Stimulated activated CD4-positive, alpha-beta T cell treated with anti-CD3 and anti-CD28 coated beads, Interleukin-1b, Interleukin-23, amount 100 ng/mL, for 1 hour (primary cell): ENCODE measurements at places on chromosomes 7 and 10.

GRCh38 chr7:142556740-142557139, 192.5 kb upstream of the PRSS1 start:
- no peak for DNase-seq

GRCh38 chr7:8284606-8285005, 22.6 kb upstream of the ICA1 start:
- DNase-seq: no peak

DNA sequence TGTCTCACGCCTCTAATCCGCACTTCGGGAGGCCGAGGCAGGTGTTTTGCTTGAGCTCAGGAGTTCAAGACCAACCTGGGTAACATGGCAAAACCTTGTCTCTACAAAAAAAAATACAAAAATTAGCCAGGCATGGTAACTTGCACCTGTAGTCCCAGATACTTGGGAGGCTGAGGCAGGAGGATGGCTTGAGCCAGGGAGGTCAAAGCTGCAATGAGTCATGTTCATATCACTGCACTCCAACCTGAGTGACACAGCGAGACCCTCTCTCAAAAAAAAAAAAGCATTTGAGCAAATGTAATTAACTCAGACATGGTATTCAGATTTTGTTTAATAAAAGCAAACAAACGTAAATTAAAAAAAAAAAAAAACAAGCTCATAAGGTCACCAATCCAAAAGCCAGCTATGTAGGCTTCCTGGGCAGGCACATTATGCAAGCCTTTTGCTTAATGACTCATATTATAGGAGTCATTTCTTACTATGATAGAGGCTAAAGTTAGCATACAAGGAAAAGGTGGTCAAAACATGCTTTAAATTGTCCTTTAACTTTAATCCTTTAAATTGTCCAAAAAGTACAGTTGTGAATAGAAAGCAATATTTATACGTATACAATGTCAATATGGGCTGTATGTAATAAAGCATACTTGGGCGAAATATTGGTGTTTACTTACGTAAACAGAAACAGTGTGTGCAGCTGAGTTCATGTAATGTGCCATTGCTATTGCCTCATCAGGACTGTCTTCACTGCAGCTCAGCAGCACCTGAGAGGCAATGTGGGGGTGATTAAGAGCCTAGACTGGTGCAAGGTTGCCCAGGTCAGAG, 13.0 kb downstream of the AKR1D1 start:
- no peak for DNase-seq

DNA sequence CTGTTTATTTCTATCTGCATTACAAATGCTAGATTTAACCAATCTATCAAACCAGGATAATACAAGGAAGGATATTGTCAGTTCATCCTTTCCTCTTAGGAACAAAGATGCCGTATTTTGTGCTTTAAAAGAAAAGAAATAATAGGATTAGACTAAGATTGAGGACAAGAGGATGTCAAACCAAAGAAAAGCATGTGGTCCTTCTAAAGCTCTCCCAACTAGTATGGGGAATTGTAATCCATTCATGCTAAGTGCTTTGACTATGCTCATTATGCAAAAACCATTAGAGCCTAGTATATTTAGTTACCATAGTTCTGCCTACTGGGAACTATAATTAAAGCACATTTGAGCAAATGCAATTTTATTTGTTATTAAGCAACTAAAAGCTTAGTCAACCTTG, 280.2 kb downstream of the GRM8 start:
- no peak for DNase-seq

DNA sequence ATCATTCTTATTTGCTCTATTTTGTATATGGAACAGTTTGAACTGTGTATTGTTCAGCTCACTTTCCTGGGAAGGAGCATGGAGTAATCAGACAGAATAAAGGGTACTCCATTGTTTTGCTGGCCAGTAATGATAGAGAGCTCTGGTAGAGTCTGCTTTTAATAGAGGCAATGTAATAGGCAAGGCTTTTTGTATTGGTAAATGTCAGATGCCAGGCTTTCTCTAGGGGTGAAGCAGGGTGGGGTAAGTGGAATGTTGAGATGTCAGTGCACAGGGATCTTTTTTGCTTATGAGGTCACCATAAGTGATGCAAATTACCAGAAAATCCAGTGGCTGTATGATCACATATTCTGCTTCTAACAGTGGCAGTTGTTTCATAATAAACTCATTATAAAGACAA, 1088.3 kb upstream of the SORCS1 start:
- DNase-seq: no peak

GRCh38 chr10:57696641-57697040, 571.1 kb downstream of the IPMK start:
- DNase-seq: no peak

- no peak for DNase-seq
Measured at GRCh38 chr7:71131256-71132126, 453 bp upstream of the GALNT17 start.

GRCh38 chr10:96345222-96345621, 13.6 kb downstream of the OPALIN start:
- DNase-seq: no peak

DNA sequence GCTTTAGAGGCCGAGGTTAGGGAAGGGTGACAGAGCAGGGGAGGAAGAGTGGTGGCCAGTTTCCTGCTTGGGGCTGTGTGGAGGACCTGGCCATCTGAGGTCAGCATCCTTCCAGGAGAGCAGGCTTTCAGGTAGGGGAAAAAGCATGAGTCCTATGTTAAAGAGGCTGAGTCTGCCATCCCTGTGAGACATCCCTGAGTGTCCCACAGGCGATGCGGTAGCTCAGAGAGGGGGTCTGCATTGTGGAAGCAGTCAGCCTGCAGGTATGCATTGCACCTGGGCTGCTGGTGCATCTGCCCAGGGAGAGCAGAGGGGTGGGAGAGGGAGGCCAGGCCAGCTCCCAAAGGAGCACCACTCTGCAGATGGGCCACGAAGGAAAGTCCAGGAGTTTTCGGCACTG, 282.1 kb upstream of the ZNF32 start:
- no peak for DNase-seq

DNA sequence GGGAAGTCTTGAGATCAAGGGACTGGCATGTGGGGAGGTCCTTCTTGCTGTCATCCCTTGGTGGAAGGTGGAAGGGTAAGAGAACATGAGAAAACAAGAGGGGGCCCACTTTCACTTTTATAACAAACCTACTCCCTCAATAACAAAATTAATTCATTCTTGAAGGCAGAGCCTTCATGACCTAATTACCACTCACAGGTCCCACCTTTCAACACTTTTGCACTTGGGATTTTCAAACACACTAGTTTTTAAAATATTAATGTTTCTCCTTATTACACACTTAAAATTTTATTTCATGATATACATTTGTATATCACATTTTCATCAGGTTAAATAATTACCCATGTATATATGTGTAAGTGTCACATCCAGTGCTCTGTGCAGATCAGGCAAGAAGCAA, 2.0 kb downstream of the ST7 start:
- DNase-seq: no peak

GRCh38 chr10:63630085-63630930, 109.1 kb downstream of the REEP3 start:
- DNase-seq: peak; percentile 53

GRCh38 chr7:101604331-101604933, 24.7 kb downstream of the MYL10 start:
- DNase-seq: no peak

- DNase-seq: no peak
Measured at GRCh38 chr10:71136036-71136721, 76.2 kb upstream of the UNC5B start.

GRCh38 chr10:69303632-69304051, 25.3 kb downstream of the HK1 start:
- no peak for DNase-seq

- DNase-seq: no peak
Measured at GRCh38 chr7:146116521-146117222, at the start of gene CNTNAP2. Gene CNTNAP2 (plus strand): TSS chr7:146116801. CDS start chr7:146116877, 76 bp downstream.

GRCh38 chr10:52287866-52288265, 26.2 kb upstream of the DKK1 start:
- no peak for DNase-seq

GRCh38 chr7:135617781-135618180, 44.5 kb upstream of the STMP1 start:
- DNase-seq: no peak

GRCh38 chr7:107838816-107839565, 36.0 kb upstream of the SLC26A3 start:
- no peak for DNase-seq

- no peak for DNase-seq
Measured at GRCh38 chr10:86083206-86083605, 283.4 kb downstream of the GRID1 start.

DNA sequence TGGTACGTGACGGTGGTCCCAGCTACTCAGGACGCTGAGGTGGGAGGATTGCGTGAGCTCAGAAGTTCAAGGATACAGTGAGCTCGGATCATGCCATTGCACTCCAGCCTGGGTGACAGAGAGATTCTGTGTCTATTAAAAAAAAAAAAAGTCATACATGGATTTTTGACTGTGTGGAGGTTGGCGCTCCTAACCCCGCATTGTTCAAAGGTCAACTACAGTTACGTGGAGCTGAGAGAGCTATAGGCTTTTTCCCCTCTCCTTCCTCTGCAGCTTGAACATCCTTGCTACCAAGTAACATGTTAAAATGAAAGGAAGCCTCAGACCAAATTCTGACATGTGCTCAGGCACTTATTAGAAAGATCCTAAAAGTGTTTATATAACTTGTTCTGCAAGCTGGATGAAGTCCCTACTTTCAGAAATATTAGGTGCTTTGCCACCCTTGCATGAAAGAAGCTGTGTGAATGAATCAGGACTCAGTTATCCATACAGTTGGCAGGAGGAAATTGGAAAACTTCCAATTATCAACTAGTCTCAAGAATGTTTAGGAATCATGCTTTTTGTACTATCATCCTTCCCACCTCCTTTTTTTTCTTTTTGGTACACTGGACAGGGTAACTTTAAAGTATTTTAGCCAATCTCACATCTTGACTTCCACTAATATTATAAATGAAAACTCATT, 12.5 kb upstream of the ST7 start:
- no peak for DNase-seq
